Germinal center (tissue), 1 donor: ENCODE measurements at places on chromosomes 11 and 22.

GRCh38 chr11:96172604-96173003 is 170.4 kb downstream of the MAML2 start:
- DNase-seq = no peak

DNA sequence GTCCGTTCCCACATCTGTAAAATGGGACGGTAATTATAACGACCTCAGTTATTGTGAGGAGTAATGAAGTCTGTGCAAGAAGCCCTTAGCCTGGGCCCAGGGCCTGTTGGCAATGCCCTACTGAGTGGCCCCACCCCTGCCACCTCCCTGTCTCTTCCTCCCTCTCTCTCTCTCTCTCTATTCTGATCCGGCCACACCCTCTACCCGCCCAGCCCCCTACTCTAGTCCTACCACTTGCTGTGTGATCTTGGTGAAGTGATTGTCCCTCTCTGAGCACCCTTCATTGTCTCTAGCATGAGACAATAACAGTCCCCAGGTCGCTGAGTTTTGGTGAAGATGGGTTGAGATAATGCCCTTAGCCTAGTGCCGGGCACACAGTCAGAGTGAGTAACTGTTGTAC is 7.4 kb upstream of the SEC14L6 start:
- no peak for DNase-seq

- DNase-seq = peak; percentile 94
Measured at GRCh38 chr22:36977947-36978660, 41.1 kb downstream of the TST start.

GRCh38 chr22:46063846-46064227 is 86.5 kb upstream of the PPARA start:
- no peak for DNase-seq

- DNase-seq = peak; percentile 55
Measured at GRCh38 chr22:41286639-41287091, 678 bp upstream of the RANGAP1 start.

- DNase-seq = no peak
Measured at GRCh38 chr11:19216709-19217374, 15.1 kb upstream of the CSRP3 start.

- DNase-seq = no peak
Measured at GRCh38 chr11:102347462-102348370, 702 bp downstream of the BIRC2 start.

- DNase-seq = no peak
Measured at GRCh38 chr11:22510741-22511140, 114.9 kb downstream of the FANCF start.

DNA sequence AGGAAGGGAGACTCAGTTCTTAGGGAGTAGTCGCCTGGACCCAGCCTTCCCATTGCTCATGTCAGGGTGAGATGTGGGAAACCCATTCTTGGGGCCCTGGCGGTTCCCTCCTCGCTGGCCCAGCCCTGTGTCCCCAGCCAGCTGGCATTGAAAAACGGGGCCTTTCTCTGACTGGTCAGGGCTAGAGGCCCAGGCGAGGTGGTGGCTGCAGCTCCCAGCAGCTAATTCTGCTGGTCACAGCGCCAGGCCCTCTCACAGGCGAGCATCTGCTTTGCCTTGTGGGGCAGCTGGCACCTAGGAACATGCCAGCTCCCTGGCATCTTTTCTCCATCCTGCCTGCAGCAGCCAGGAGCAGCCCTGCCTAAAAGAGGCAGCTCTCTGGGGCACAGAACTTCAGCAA is 20.1 kb downstream of the TSPAN18 start:
- no peak for DNase-seq

GRCh38 chr11:63862923-63863322 is 24.0 kb downstream of the MARK2 start:
- no peak for DNase-seq

GRCh38 chr11:102118937-102119336 is 8.7 kb downstream of the YAP1 start:
- no peak for DNase-seq

GRCh38 chr11:74138572-74138971 is 32.2 kb downstream of the C2CD3 start:
- no peak for DNase-seq

GRCh38 chr11:581752-582151 is 5.5 kb downstream of the PHRF1 start:
- no peak for DNase-seq

DNA sequence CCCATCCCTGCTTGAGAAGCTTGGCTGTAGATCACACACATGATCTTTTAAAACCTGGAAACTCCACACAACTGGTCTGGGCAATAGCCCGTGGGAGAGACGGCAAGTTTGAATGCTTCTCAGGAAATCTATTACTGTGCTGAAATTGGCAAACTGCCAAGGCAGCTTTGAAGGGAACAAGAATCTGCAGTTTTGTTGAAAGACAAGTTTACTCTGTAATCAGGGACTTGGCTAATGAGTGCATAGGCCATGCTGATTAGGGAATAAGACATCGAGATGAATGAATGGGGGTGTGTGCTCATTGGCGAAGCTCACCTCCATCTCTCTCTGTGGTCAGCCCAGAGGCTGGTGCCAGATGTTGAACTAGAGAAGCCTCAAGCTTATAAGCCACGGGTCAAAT is 218.8 kb downstream of the HIPK3 start:
- no peak for DNase-seq

DNA sequence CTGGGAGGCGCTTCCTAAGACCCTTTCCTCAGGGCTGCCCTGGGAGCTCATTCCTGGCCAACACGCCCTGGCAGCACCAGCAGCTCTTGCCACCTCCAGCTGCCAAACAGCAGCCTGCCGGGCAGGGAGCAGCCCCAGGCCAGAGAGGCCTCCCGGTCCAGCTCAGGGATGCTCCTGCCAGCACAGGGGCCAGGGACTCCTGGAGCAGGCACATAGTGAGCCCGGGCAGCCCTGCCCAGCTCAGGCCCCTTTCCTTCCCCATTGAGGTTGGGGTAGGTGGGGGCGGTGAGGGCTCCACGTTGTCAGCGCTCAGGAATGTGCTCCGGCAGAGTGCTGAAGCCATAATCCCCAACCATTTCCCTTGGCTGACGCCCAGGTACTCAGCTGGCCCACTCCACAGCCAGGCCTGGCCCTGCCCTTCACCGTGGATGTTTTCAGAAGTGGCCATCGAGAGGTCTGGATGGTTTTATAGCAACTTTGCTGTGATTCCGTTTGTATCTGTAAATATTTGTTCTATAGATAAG is 7.6 kb downstream of the SLC39A13 start:
- no peak for DNase-seq

- DNase-seq = no peak
Measured at GRCh38 chr11:132464939-132465338, 1067.4 kb downstream of the OPCML start.

- DNase-seq = no peak
Measured at GRCh38 chr11:68399916-68400315, 60.6 kb upstream of the PPP6R3 start.

DNA sequence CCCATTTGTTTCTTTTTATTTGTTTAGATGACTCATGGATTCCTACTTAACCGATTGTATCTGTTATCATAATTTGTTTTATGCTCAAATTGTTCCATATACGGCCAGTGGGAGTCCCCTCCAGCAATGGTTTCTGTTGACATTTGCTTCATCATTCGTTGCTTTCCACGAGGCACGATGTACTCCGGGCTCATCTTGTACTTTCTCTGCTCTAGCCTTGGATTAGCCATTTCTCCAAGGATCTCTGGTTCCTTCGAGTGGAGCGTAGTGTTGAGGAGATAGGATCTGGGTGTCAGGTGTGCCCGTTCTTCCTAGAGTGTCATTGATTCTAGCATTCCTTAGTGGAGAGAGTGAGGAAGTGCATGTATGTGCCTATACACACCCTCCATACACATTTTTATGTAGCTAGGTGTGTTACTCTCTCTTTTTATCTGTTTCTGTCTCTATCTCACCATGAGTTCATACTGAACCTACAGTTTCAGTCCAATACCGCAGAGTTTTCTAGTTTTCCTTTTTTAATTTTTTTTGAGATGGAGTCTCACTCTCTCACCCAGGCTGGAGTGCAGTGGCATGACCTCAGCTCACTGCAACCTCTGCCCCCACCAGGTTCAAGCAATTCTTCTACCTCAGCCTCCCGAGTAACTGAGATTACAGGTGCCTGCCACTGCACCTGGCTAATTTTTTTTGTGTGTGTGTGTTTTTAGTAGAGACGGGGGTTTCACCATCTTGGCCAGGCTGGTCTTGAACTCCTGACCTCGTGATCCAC is 31.4 kb downstream of the TECTA start:
- no peak for DNase-seq

DNA sequence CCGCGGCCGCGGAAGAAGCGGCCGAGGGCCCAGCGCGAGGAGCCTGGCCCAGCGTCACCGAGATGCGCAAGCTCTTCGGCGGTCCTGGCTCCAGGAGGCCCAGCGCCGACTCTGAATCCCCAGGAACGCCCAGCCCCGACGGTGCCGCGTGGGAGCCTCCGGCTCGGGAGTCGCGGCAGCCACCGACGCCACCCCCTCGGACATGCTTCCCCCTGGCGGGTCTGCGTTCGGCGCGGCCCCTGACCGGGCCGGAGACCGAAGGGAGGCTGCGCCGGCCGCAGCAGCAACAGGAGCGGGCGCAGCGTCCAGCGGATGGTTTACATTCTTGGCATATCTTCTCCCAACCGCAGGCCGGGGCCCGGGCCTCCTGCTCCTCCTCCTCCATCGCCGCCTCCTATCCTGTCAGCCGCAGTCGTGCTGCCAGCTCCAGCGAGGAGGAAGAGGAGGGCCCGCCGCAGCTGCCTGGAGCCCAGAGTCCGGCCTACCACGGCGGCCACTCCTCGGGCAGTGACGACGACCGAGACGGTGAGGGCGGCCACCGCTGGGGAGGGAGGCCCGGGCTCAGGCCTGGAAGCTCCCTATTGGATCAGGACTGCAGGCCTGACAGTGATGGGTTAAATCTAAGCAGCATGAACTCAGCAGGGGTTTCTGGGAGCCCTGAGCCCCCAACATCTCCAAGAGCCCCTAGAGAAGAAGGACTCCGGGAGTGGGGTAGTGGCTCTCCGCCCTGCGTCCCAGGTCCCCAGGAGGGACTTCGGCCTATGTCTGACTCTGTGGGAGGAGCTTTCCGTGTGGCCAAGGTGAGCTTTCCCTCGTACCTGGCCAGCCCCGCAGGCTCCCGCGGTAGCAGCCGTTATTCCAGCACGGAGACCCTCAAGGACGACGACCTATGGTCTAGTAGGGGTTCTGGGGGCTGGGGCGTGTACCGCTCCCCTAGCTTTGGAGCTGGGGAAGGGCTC is 1.2 kb downstream of the ARHGEF17 start:
- peak; percentile 30 for DNase-seq

- DNase-seq = peak; percentile 75
Measured at GRCh38 chr22:46798366-46799350, 36.2 kb downstream of the TBC1D22A start.

- peak; percentile 54 for DNase-seq
Measured at GRCh38 chr22:38467904-38468442, at the start of gene KDELR3. Gene KDELR3, plus strand, starts transcription at chr22:38468096. Its CDS starts 138 bp downstream, at chr22:38468234.

DNA sequence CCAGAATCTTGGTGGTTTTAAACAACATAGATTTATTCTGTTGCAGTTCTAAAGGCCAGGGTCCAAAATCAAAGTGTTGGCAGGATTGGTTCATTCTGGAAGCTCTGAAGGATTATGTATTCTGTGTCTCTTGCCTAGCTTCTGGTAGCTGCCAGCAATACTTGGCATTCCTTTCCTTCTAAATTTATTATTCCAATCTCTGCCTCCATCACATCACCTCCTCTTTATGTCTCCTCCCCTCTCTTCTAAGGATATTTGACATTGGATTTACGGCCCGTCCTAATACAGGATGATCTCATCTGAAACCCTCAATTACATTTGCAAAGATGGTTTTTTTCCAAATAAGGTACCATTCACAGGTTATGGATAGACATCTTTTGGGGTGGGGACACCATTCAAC is 186.5 kb downstream of the SBF2 start:
- no peak for DNase-seq

DNA sequence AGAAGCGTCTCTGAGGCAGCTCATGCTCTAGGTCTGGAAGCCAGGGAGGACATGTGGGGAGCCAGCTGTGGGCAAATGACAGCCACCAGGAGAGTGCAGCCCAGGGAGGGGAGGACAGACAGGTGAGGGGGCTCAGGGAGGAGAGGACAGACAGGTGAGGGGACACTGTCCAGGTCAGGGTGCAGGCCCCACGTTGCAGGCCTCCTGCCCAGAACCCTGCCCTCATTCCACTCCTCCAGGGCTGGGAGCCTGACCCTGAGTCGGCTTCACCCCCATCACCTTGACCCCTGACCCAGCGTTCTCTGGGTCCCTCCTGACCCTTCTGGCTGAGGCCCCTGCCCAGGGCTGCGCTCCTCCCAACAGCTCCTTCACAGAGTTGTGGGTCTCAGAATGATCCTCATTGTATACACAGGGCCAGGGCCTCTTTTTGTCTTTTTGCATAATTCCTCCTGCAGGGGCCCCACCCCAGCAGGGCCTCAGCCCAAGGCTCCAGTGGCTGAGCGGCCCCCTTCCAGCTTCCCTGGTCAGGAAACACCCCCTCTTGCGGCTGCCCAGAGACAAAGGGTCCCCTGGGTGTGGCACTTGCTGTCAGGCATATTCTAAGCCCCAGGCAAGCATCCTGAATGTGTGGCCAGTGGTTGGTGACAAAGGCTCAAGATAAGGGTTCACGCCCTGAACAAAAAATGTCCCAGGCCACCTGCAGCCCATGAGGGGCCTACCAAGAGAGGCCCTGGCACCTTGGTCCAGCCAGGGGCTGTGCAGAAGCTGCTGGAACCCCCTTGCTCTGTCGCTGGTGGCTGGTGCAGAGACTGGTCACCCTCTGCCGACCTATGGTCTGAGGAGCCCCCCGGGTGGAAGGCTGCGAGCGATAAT is 853.0 kb downstream of the BRD1 start:
- DNase-seq = no peak

DNA sequence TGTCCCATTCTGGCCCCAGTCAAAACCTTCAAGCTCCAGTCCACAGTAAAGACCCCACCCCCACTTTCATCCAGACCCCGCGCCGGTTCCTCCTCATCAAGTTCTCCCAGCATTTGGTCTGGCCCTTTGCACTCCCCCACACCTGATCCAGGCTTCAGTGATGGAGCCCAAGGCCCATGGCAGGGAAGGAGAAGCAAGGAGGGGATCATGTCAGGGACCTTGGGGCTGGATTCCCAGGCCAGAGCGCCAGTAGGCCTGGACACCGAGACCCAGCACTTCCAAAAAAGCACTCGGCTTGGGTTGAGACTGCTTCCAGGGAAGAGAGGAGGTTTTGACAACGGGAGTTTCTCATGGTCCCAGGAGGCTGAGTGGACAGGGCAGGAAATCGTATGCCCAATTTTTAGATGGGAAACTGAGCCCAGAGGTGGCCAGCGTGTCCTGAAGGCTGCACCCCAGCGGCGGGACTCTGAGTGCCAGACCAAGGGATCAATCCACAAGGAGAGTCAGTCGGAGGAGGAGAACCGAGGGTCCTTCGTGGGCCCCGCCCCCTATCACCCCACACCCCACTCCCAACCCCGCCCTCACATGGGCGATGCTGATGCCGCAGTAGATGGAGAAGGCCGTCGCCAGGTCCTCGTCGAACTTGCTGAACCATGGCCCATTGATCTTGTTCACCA is 90.5 kb downstream of the PDE2A start:
- DNase-seq = no peak

DNA sequence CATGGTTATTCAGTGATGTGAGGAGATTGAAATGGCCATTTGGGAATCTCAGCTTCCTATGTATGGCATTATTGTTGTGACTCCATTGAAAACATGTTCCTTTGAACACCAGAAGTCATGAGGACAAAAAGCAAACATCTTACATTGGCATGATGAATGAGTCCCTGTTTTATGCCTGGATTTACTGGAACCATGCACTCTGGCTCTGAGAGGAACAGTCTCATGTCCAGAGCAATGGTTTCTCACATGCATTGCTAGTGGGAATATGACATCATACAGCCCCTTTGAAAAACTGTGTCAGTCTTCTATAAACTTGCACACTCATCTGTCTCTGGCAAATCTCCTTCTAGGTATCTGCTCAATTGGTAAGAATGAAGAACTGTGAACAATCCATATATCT is 3.4 kb upstream of the KDM4F start:
- no peak for DNase-seq

GRCh38 chr22:37983860-37984791 is at the start of gene SOX10:
Gene SOX10, minus strand, starts transcription at chr22:37984555. Its CDS starts 771 bp downstream, at chr22:37983784.
- no peak for DNase-seq
